ENCODE measurements at places on chromosomes 3 and 15. TPM values are rescaled to one million over a fixed set of nuclear protein-coding genes. Genes with fewer than 3 reads are reported as not detected.
A peak's percentile ranks its signal among the peaks of the same experiment; 100 is the strongest.

The SLC22A13 gene
- 0.11 TPM for polyA plus RNA-seq

The ITPKA gene
- 0.14 TPM for polyA plus RNA-seq

The UROC1 gene
- not detected for polyA plus RNA-seq

The SST gene
- polyA plus RNA-seq: not detected

The CCRL2 gene
- 6.6 TPM for polyA plus RNA-seq

The AADACL2 gene
- polyA plus RNA-seq: not detected

The TOPBP1 gene
- 20.9 TPM for polyA plus RNA-seq

The ZBTB20 gene
- 4.1 TPM for polyA plus RNA-seq

The RAB6B gene
- 2.1 TPM for polyA plus RNA-seq

GRCh38 chr15:34206011-34206410, 3.9 kb downstream of the KATNBL1 start:
- no peak for DNase-seq

DNA sequence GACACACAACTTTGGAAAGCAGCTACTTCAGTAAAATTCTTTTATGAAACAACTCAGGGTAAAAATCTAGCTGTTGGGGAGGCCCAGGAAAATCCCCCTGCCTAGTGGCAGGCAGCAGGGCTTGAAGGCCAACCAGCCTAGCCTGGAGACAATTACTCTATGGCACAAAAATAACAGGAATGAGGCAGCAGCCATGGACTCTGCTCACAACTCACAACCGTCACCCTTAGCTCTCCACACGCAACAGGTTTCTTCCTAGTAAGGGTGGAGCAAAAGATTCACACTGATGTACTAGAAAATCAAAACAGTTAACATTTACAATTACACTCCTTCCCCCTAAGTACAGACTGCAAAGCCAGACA, 530 bp upstream of the FBXL22 start:
- no peak for DNase-seq

- DNase-seq: no peak
Observed at GRCh38 chr15:44532689-44533088, 4.3 kb upstream of the EIF3J start.

DNA sequence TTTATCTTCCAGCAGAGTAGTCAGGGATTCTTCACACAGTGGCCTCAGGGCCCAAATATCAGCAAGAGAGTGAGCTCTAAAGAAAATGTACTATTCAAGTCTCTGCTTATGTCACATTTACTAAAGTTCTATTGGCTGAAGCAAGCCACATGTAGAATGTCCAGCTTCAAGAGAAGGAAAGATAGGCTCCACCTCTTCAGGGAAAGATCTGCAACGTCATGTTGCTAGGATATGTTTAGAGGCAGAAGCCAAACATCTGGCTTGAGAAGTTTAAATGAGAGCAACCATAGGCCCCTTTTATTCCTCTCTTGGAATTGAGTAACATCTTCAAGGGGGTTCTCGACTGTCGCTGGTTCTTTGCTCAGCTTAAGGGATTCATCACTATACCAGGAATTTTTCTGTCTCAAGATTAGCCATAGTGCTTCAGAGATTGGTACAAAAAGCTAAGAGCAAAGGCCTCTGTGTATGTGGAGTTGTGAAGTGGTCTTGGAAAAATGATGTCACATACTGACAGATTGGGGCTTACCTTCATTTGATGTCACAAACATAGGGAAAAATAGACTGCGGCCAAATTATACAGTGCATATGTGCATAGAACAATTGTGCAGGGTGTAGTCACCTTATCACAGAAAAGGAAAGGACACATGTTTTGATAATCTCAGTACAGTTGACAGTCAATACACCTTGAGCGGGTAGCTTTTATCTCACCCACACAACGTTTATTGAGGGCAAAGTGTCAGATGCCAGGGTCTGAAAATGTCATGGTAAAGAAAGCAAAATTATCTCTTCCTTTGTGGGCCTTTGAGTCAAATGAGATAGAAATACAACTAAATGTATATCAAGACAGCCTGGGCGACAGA, 11.3 kb upstream of the THRB start:
- no peak for DNase-seq

DNA sequence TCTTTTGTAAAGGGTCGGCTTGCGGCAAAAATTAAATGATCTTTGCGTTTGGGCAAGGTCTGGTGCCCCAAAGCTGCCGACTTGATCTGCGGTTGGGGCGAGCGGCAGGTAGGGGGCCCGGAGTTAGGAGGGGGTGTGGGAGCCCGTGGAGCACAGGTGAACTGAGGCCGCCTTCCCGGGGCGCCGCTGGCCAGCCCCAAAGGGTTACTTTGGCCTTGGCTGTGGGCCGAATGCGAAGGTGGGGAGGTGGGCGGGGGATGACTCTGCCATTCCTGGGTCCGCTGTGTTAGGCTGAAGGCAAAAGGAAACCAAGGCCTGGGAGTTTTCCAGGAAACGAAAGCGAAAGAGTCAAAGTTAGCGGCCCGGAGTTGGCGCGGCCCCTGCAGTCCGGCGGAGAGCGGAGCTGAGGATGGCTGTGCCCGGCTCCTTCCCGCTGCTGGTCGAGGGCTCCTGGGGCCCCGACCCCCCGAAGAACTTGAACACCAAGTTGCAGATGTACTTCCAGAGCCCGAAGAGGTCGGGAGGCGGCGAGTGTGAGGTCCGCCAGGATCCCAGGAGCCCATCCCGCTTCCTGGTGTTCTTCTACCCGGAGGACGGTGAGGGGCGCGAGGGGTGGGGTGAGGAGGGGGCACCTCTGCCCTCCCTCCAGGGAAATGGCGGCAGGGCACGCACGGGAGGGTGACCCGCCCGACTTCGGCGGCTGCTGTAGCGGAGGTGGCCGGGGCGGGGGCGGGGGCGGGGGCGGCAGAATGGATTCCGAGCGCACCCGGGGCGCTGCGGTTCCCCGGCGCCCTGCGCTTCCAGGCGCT, at the start of gene PARP14:
TSS of gene PARP14 (plus strand) at position 365 of the 809 bp plus-strand sequence. CDS start at position 410, 45 bp downstream.
- peak; percentile 77 for DNase-seq

- DNase-seq: no peak
Observed at GRCh38 chr15:65612949-65613744, 2.2 kb upstream of the INTS14 start.

- no peak for DNase-seq
Observed at GRCh38 chr15:100115066-100115710, 226.6 kb downstream of the ADAMTS17 start.

GRCh38 chr3:25728101-25728500, 55.1 kb downstream of the NGLY1 start:
- DNase-seq: no peak

GRCh38 chr3:162540421-162540820, 1043.8 kb downstream of the OTOL1 start:
- no peak for DNase-seq

DNA sequence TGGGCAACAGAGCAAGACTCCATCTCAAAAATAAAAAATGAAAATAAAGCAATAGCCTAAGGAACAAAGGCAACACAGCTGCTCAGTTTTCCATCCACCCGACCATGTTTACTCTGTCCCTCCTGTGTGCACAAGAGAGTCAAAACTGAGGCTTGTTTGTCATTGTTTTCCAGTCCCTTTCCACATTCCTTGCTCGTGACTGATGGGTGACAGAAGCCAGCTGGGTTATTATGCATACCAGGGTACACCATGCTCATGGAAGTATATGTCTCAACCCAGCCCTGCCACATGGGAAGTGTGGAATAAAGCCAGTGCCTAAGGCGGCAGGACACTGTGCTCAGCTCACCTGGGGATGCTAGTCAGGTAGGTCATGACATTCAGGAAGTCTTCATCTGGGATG, 49.5 kb downstream of the MCF2L2 start:
- no peak for DNase-seq

GRCh38 chr3:73493543-73494308, 131.0 kb downstream of the PDZRN3 start:
- no peak for DNase-seq

- DNase-seq: no peak
Observed at GRCh38 chr3:58383904-58384303, 49.7 kb downstream of the PDHB start.

- DNase-seq: no peak
Observed at GRCh38 chr3:115577000-115577399, 46.3 kb upstream of the GAP43 start.

DNA sequence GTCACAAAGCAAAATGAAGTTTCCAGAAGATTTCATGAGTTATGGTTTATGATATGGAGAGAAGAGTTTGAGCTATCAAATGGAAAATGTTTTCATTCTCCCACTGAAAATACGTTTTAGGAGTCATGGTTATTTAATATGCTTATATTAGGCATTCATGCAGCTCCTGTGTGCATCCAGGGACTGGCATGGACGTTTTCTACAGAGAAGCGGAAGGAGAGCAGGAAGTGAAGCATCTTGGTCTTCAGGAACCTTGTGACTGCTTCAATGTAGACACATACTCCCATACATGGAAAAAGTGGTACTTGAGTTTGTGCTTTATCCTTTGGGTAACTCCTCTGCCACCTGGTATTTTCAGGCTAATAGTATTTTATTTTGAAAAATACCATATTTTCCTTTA, 43.3 kb upstream of the TOP2B start:
- no peak for DNase-seq

DNA sequence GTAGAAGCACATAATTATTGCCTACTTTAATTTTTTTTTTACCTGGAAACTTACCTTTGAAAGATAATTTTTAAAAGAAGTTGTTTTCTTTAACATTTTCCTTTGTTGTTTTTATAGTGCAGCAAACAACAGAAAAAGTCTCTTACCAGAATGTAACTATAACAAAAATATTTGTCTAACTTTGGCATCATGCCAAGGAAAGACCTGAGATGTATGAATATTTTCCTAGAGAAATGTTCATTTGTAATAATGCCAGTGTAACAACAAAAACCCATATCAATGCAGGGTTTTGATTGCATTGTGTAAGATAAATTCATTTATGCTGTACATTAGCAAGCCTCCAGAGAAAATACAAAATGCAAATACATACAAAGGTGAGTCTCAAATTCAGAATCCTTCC, 775.7 kb downstream of the SI start:
- DNase-seq: no peak

GRCh38 chr3:189232790-189233189, 61.0 kb downstream of the TPRG1 start:
- no peak for DNase-seq

DNA sequence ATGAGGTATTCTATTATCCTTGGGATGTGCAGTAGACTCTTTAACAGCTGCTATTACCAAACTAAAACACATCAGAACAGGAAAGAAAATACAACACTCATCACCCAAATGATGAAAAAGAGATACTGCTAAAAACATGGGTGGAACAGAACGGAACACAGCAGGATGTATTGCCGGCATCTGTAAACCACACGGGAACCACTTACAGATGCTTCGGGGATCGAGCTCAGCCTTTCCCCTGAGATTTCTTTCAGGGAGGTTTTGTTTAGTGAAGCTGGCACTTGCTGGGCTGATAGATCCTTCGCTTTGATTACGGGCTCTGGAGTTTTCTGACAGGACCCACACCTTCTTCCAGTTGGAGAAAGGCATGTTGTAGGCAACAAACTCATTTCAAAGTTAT, 182.3 kb upstream of the FAM3D start:
- no peak for DNase-seq

DNA sequence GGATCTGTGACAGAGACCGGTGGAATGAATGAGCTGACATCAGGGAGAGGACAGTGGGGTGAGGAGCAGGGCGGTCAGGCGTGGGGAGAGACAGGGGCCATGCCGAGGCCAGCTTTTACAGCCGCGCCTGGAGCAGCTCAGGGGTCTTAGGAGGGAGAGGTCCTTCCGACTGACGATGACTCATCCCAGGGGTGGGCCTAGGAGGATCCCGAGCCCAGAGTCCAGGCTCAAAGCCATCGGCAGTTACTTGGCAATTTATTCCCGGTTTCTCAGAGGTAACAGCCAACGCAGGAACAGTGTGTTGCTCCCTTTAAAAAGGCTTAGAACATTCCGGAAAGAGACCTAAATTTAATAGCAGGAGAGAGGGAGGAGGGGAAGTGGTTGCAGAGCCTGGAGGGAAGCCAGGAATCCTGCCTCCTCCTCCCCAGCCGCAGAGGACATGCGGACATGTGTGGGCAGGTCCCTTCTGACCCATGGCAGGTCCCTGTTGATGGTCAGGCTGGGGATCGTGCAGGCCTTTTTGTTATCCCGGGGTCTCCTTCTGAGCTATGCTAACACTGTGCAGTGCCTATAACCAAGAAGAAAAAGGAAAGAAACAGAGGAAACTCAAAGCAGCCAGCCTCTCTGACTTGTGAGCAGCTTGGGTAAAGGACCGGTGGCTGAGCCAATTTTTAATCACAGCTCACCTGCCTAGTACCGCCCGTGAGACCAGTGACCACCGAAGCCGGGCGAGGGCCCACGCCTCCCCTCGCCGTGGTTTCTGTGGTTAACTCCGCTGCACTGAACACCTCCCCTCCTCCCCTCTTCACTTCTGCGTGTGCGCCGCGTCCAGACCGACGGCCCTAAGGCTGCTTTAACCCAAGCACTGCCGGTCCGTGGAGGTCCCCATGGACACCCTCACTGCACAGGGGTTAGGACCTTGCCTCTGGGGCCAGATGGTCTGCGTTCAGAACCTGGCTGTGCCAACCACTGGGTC, 392.4 kb upstream of the PROK2 start:
- peak; percentile 28 for DNase-seq

GRCh38 chr3:24048843-24049242, 103.8 kb downstream of the NR1D2 start:
- DNase-seq: no peak

DNA sequence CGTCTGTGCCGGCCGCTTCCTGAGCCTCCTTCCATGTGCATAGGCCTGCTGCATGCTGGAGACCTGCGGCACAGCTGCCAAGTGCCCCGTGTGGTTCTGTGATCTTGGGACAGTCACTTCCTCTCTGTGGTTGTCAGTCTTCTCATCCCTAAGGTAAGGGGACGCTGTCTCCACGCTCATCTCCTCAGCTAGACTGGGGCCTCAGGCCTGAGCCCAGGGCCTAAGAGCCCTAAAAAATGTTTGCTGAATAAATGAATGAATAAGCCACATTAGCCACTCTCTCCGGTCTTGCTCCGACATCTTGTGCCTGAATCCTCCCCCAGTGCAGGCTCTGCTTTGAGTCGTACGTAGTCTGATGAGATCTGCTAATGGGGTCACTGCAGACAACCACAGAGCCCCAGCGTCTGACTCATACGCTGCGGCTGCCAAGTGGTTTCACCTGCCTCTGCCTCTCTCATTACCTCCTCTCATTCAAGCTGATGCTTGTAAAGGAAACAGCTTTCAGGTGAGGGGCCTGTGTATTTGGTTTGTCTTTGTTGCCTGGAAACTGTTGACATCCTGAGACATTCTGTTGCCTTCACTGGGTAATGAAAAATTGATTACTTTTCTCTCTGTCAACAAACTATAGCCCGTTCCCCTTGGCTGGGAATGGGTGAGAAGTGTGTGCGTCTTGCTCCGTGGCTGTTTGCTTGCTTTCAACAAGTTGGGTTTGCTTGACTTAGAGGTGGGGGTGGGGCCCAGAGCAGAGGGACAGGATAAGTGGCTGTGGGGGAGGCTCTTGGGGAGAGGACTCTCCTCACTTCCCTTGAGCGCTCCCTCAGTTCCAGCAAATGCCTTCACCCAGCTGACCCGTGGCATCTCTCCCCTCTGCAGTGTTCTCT, 15.9 kb downstream of the RPLP1 start:
- DNase-seq: no peak

DNA sequence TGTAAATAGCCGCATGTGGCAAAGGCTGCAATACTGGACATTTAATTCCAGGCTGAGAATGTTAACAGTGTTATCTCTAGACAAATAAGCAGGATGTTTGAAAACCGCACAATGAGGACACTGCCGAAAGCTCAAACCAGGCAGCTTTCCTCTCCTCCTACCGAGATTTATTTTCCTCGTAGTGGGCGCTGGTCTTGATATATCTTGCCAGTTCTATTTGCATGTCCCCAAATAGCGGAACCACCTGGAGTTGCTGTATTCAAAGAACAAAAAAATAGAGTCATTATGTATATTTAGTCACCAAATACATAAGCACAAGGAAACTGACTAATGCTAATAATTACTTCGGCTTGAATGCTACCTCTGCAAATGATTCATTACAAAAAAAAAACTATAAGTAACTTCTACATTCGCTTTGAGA, 46.5 kb downstream of the CYFIP1 start:
- peak; percentile 58 for DNase-seq

Measured in endothelial cell of umbilical vein (primary cell).